ENCODE measurements at places on chromosomes 6 and 20.

GRCh38 chr6:2073476-2073875 lies 171.9 kb downstream of the GMDS start:
- no peak for DNase-seq

- DNase-seq: no peak
These were observed 47.1 kb downstream of the IRF4 start for GRCh38 chr6:438634-439170.

- DNase-seq: no peak
These were observed 41.8 kb downstream of the GPX5 start for GRCh38 chr6:28567506-28567905.

- DNase-seq: no peak
These were observed 56.3 kb downstream of the EDN3 start for GRCh38 chr20:59356662-59357165.

DNA sequence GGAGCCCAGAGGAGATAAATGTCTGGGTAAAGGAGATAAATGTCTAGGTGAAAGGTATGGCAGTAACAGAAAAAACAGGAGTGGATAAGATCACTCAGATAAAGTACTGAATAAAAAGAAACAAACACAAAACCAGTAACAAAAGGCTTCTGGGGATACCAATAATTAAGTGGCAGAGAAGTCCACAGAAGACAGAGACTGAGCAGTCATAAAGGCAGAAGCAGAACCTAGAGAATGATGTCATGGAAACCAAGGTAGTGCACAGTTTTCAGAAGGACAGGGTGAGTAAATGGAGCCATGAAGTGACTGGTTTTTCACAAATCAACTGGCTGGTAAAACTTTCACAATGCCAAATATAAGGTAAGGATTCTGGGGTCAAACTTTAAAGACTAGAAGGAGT lies 80.9 kb upstream of the PLN start:
- DNase-seq: no peak

DNA sequence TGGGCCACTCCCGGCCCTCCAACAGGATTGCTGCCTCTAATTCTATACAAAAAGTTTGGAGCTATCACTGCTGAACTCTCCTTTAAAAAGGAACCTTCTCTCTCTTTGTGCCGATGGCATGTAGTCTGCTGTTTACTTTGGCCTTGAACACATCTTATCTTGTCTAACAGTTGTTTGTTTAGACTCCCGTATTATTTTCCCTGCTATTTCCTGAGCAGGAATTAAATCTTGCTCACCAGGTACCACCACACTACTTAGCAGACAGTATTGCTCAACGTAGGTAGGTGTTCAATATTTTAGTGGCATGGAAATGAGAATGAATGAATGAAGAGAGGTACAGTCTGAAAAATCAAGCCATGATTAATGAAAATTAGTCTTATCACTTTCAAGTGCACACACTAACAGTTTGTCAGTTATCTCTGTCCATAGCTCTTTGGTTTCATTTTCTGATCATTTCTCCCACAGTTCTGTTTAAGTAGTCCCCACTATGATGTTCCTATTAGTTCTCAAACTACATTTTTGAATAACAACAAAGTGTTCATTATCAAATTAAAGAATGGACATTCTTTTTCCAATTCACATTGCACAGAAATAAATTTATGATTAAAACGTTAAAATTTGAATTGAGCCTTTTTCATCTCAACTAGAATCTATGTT lies 6.8 kb upstream of the HEY2 start:
- no peak for DNase-seq

GRCh38 chr6:15602154-15602553 lies 60.7 kb downstream of the DTNBP1 start:
- DNase-seq: no peak

DNA sequence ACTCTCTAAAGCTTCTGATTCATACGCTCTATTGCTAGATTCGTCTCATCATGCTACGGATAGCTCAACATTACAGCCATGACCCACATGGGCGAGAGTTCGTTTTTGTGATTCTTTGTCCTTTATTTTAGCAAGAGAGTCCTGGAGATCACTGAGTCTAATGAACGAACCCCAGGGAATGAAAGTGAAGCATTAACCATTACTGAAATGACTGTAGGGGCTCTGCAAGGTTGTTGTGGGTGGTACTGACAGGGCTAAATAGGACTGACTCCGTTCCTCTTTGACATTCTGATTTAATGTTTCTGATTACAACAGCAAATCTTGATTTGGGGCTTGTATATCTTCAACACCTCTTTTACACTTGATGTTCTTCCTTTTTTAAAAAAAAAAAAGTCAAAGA lies 13.7 kb upstream of the RTF2 start:
- DNase-seq: no peak

GRCh38 chr6:165850434-165851019 lies 187.5 kb upstream of the PDE10A start:
- DNase-seq: peak; percentile 38

DNA sequence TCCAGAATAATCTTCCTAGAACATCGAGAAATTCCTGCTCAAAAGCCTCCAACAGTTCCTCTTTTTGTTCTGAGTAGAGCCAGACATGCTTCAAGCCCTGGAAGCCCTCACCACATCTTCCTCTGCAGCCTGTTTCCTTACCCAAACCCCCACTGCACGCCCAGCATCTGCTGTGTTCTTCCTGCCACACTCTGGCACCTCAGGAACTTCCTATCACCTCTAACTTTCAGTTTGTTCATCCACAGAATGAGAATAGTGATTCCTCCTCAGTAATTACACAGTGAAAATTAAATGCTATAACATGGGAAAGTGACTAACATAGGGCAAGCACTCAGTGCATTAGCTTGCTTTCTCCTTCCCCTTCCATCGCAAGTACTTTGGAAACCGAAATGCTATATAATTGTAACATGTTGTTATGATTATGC lies 26.3 kb downstream of the C6orf89 start:
- no peak for DNase-seq

All from activated CD8-positive, alpha-beta memory T cell treated with anti-CD3 and anti-CD28 coated beads for 1 hour (primary cell).